Epithelial cell of proximal tubule (primary cell): ENCODE measurements at places on chromosomes 7 and 10.

DNA sequence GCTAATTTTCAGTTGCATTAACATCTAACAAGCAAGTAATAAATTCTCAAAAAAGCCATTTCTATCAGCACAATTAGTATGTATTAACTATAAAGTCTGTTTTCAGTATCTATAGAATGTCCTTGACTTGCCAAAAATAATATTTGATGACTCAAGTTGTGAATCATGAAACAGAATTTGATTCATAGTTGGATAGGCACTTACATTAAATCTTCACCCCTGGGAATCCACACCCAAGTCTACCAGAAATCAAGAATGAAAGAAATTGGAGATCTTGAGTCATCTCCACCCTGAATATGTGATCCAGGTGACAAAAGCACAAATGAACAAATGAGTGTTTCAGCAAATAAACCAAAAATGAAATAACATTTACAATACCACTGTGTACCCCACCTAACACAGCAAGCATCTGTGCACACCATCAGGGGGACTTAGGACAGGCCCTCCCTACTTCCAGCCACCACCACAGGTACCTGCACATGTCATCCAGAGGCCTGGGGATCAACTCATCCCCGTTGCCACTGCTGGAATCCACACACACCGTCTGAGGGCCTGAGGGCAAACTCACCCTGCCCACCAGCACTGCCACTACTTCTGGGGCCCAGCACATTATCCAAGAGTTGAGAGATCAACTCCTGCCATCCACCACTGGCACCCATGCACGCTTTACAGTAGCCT, 160.1 kb downstream of the MTERF1 start:
- DNase-seq = no peak

DNA sequence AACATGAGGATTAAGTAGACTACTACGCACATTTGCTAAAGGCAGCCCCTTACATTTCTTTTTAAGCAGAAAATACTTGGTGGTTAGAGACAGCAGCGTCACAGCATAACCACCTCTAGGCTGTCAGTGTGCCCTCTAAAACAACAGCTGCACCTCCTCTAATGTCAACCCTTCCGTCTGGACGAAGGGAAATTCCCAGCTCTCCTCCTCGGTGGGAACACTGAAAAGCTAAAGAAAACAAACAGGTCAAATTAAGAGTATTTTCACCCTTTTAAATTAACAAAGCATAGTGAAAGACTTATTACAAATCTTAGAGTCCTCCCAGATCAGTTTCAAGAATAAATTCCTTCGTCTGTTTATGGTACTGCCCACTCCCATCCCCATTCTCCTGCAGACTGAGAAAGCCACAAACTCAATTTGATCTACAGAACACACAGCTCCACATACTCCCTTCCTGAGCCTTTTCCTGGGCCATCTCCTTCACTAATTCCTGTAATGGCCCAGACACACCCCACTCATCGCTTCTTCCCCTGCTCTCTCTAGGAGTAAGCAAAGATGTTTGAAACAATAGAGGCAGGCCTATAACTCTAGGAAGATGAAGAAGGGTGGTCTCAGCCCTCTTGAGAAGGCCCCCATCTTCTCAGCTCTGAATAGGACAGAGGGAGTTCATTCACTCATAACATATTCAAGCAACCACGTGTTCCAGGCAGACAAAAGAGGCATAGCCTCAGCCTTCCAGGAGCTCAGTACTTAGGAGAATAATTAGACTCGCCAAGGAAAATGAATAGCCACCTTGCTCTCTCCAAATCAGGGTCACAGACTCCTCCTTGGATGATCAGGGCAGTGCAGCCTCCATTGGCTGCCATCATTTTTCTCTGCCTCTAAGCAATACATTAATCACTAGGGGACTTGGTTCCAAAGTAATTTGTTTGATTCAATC, 47.5 kb upstream of the HNRNPH3 start:
- DNase-seq = no peak

GRCh38 chr10:35986756-35987502, 344.8 kb upstream of the FZD8 start:
- no peak for DNase-seq

DNA sequence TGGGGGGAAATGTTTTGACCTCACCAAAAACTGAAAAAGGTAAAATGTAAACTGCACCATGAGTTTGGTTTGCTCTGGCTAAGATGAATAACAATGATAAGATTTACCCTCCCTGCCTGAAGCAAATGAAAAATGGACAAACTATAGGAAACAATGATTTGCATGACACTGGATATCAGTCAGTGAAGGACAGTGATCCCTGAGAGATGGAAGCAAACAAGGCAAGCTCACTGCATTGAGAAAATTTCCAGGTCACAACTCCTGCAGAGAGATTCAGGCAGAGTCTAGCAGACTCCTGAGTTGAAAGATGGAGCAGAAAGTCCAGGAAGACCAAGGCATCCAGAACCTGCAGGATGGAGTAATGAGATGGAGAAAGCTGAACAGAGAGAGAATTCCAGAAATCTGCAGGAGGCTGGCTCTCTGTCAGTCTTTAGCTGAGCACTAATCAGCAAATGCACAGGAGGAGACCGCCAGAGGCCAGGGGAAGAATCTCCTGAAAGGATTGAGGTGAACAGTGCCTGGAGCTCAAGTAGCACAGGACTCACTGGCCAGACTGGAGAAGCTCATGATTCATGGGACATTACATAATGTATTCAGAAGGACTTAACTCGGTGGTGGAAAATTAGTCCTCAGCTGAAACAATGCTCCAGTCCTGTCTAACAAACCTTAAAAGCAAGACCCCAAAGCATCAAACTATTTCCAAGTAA, 51.2 kb upstream of the PALS2 start:
- no peak for DNase-seq

DNA sequence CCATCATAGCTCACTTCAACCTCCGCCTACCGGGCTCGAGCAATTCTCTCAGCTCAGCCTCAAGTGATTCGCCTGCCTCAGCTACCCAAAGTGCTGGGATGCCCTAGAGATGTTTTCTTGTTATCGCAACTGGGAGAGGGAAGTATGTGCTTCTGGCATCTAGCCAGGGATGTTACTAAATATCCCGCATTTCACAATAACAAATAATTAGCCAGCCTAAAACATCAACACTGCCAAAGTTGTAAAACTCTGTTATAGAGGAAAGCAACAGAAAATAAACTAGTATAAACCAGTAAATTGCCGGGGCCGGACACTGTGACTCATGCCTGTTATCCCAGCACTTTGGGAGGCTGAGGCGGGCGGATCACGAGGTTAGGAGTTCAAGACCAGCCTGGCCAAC, 7.2 kb downstream of the INA start:
- DNase-seq = peak; percentile 72

- no peak for DNase-seq
Measured at GRCh38 chr10:127953876-127954275, 47.0 kb downstream of the PTPRE start.

DNA sequence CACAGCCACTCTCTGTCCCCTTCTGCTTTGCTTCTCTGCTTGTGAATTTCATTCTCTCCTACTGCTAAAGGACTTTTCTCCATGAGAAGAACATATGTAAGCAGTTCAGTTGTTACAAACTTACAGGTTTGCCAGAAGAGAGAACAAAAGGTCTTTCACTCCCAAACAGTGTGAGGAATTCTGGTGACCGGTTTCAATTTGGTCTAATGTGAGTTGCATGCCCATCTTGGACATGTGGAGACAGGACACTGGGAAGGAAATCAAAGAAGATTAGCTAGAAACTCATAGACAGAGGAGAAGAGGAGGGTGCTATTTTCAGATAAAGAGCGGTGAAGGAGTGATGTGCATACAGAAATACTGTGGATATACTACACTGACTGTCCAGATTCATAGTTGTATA, 209.5 kb upstream of the INHBA start:
- no peak for DNase-seq

DNA sequence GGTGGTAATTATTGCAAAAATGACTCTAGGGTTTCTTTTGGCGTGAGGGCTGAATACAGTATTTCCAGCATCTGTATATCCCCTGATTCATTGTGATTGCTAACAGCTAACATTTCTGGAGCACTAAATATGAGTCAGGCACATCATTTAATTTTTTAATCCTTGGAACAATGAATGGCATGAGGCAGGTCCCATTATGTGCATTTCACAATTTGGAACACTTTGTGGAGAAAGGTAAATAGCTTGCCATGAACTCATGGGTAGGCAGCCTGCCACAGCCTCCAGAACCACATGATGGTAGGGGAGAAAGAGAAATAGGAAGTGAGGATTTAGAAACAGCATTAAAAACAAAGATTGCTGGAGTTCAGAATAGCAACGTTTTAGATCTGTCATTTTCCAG, 1.7 kb downstream of the NPTX2 start:
- no peak for DNase-seq

DNA sequence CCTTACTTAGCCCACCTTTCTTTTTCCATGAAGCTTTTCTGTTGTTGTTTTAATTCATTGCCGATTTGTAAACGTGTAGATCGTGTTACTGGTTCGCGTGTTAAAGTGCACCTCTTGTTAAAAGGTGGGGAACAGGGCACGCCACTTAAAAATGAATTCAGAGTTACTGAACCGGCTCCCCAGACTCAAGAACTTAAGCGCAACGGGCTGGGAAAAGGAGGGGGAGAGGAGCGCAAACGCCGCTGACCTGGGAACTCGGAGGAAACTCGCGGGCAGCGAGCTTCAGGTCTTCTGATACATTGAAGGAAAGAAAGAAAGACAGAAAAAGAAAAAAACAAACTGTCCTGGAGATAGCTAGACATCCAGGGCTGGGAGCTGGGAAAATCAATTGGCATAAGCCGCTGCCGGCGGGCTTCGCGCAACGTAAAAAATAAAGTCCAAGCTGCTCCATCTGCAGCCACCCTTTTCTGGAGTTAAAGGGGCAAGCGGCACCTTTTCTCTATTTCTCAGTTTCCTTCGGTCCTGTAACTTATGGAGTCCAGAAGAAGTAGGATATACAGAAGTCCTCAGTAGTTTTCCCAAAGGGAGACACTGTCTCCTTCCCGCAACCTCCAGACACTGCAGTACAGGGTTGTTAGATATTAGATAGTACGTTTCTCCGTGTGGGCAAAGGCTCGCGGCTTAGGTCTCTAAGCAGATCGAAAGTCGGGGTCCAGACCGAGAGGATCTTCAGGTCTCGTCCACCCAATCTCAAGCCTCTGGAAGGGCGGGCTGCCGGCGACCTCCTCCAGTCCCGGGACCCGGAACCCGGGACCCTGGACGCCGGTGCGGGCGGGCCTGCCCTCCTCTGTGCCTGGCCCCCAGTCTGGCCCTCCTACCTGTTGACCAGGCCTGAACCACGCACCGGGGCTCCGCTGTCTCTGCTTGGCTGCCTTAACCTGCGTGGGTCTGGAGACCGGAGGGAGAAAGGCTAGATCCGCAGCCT, 1.8 kb upstream of the DLX6 start:
- no peak for DNase-seq

- DNase-seq = no peak
Measured at GRCh38 chr7:40721342-40721949, 586.6 kb downstream of the SUGCT start.

DNA sequence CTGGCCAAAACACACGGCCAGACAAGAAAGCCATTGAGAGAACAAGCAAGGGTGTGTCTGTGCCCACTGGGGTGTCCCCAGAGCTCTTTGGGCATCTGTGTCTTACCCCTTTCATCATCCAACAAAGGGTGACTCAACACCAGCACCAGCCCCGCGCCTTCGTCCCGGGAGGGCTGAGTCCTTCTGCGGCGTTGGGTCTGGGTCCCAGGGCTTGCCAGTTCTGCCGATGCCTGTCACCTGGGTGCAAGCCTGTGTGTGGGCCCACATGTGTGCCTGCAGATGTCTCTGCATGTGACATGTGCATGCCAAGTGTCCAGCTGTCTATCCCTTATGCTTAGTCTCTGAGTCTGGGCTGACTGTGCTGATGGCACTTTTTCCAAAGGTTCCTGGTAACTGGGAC, 24.4 kb upstream of the ELN start:
- no peak for DNase-seq

DNA sequence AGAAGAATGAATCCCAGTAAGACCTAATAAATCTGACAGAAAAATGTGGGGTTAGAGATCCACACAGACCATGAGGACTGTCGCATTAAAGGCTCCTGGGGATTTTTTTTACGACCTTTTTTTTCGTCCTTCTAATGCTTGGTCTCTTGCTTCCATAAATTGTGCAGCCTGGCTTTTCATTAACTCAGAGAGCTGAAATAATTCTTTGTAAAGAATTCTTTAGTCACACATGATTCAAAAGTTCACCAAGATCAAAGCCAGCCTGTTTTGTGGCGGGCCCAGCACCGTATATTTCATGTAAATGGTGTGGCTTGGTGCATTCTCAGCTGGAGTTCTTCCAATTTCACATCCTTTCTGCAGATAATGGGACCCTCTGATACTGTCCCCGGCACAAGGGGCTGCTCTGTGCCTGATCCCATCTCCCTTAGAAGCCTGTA, 206.6 kb upstream of the BMPER start:
- no peak for DNase-seq

GRCh38 chr10:6292741-6293151, 90.0 kb downstream of the PFKFB3 start:
- no peak for DNase-seq

GRCh38 chr7:3493499-3493898, 192.4 kb downstream of the SDK1 start:
- peak; percentile 56 for DNase-seq

DNA sequence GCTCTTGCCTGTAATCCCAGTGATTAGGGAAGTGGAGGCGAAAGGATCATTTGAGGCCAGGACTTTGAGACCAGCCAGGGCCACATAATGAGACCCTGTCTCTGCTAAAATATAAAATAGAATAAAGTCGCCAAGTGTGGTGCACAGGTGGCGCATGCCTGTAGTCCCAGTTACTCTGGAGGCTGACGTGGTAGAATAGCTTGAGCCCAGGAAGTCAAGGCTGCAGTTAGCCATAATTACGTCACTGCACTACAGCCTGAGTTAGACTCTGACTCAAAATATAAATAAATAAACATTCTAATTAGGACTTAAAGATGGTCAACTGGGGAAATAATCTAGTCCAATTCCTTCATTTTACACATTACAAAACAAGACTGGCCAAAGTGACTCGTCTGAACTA, 768 bp downstream of the CHCHD2 start:
- DNase-seq = peak; percentile 50

DNA sequence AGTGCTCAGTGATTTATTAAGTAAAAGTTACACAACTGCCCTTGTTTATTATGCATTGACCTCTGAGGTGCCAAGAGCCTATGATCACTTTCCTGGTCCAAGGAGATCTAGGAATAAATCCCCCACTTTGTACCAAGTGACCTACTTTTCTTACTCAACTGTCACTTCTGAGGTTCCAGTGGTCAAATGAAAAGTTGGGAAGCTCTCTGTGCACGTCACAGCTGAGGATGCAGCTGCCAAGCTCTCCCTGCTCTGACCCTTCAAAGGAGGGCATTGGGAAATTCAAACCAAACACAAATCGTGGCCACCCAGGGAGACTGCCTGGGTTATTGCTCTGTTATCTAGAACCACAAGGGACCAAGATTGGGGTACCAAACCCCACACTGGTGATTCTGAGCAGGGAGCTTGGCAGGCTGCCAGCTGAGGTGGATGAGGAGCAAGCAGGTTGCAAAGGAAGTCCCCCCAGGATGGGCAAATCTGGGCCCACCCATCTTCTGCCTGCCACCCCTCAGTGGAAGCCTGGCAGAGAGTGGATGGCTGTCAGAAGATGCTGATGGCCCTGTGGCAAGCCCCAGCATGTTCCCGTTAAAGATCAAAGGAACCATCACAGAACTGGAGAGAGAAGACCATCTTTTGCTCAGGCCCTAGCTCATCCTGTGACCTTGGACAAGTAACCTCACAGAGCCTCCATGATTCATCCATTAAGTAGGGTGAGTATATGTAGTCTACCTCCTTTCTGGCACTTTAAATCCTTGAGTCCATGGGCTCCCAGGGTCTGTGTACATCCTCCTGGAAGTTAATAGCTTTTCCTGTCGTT, 106.8 kb downstream of the PPP1R3C start:
- no peak for DNase-seq
